ENCODE measurements at places on chromosomes 4 and X.

DNA sequence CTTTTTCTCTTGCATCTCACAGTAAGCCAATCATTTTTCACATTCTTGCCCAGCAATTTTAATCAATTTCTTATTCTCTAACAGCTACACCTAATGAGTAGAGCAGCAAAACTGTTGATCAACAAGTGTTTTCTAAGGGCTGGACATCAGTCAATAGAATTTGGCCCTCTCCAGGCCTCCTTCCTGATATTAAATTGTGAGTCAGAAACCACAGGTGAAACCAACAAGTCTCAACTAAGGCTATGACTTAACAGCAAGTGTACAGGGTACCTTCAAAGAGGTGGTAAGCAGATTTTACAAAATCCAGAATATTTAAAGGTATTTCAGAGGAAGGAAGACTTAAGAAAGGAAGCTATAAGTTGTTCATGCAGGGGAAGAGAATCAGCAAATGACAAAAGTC lies 156.5 kb upstream of the ARHGAP24 start:
- no peak for DNase-seq

- no peak for DNase-seq
Observed at GRCh38 chrX:124455966-124456365, 109.6 kb downstream of the SH2D1A start.

DNA sequence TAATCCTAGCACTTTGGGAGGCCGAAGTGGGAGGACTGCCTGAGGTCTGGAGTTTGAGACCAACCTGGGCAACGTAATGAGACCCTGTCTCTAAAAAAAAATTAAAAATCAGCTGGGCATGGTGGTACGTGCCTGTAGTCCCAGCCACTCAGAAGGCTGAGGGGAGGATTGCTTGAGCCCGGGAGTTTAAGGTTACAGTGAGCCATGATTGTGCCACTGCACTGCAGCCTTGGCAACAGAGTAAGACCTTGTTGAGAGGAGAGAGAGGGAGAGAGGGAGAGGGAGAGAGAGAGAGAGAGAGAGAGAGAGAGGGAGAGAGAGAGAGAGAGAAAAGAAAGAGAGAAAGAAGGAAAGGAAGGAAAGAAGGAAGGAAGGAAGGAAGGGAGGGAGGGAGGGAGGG lies 144.9 kb downstream of the RASL11B start:
- no peak for DNase-seq

GRCh38 chr4:159464302-159464701 lies 361.4 kb downstream of the RAPGEF2 start:
- no peak for DNase-seq

DNA sequence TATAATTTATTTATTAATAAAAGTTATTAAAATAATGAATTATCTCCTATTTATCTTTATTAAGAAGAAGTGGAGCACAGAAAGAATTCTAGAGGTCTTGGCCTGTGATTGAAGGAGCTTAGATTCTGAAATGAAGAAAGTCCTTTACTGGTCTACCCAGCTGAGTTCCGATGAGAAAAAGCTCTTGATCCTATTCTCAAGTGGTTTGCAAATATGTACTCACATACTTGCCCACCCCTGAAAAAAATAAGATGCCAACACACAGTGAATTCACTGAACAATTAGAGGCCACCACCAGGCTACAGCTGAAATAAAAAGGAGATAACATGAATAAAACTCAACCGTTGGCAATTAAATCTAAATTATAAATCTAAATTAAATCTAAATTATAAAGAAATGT lies 253.4 kb downstream of the MAPK10 start:
- DNase-seq, result no peak

- DNase-seq, result peak; percentile 4
Observed at GRCh38 chrX:138775517-138775916, 64.0 kb upstream of the FGF13 start.

- DNase-seq, result no peak
Observed at GRCh38 chr4:122765692-122766352, 33.3 kb downstream of the BBS12 start.

GRCh38 chr4:140710908-140711622 lies 45.1 kb downstream of the TBC1D9 start:
- DNase-seq, result no peak

- DNase-seq, result no peak
Observed at GRCh38 chr4:124483048-124483906, 229.3 kb downstream of the ANKRD50 start.

DNA sequence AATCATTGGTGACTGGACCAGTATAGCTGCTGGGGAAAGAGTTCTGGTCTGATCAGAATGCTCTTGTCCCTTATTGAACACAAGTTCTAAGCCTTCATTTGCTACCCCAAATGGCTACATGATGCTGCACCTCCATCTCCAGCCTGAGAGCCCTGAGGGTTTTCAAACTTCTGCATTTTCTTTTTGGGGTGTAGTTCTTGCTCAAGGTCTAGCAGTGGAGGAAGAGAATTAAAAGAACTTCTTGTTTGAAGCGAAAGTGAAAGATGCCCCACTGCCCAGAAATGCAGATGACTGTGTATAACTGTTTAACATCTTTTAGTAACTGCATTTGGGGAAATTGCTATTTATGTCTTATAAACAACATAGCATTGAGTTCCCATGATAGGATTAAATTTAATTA lies 38.5 kb downstream of the LAMTOR3 start:
- no peak for DNase-seq

DNA sequence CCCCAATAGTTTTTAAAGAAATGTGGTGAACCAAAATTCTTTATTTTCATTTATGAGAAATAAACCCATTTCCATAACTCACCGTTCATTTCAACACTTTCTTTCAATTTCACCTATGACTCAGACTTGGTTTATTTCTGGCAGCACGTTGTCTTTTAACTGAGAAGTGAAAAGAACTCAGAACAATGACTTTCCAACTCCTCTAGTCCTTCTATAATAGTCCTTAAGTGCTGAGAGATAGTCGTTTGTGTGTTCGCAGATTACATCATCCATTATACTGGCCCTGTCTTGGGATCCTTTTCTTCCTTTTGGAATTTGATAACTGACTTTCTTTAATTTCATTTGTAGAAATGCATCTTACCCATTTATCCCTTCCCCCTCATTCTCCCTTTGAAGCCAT lies 113.6 kb downstream of the GLUD2 start:
- peak; percentile 3 for DNase-seq

GRCh38 chr4:2728221-2728620 lies 27.9 kb downstream of the TNIP2 start:
- no peak for DNase-seq

DNA sequence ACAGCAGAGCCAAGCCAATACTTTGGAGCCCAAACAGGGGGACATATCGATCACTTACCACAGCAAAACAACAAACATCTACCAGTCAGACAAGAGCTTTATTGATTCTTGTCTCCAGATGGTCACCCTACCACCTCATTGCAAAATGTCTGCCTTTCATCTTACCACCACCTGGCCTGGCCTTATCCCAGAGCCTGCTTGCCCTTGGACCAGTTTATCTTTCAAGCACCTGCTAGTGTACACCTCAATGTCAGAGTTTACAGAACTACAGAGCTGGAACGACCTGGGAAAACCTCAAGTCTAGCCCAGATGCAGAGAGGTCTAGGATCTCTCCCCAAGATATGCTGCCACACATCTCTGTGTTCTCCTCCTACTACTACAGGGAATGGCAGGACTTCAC lies 4.5 kb downstream of the BCAP31 start:
- no peak for DNase-seq

GRCh38 chrX:72421797-72422196 lies 116.1 kb upstream of the CITED1 start:
- DNase-seq, result no peak

DNA sequence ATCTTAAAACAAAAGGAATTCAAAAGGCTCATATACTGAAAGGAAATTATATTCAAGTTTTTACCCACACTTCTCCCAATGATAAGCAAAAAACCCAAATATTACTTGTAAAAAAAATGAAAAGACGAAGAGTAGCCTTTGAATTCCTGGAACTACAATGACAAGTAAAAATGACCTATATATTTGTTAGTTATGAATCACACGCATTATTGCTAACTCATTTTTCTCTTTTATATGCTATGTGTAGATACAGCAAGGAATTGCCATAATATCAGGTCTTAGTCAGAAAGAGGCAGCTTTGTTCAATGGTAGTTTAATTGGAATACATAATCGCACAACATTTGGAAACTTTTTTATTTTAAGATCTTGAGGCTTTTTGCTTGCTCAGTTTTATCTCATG lies 22.7 kb upstream of the ASB5 start:
- DNase-seq, result no peak

DNA sequence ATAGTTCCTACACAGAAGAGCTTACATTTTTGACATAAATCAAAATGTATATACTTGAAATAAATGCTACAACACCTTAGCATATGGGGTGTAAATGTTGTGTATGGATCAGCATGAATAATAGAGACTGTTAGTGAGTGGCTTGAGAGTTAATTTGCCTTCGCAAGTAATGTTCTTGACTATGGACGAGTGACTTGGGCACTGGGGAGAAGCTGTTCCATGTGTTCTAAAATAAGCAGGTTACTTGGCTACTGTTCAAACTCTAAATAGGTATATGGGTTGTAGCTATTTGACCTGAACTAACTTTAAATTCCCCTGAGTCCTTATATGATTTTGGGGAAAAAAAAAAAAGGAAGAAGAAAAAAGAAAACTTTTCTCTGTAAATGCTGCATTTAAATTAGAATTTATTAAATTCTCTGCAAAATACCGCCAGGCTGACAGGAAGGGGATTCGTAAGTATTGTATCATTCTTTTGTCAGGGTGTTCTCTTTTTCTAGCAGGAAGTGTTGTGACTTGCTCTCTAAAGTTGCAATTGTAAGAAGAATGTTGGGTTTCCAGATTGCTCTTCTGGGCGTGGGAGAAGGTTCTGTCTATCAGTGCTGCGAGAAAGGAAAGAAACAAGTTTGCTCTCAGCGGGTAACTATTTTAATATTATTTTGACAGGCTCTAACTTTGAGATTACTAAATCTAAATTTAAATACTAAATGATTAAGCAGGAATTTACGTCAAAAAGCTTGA lies 32.2 kb downstream of the PLS3 start:
- DNase-seq, result no peak

DNA sequence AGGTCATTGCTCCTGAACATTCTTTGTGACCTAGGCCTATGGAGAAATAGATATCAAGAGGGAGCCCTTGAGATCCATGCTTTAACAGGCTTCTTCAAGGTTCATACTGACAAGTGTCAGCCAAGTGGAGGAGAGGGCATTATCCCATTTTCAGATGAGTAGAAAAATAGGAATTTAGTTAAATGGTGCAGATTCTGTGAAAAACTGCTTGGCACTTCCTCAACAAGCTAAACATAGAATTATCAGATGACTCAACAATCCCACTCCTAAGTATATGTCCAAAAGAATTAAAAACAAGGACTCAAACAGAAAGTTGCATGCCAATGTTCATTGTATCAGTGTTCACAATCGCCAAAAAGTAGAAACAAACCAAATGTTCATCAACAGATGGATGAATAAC lies 43.8 kb upstream of the KCNIP4 start:
- no peak for DNase-seq
